ENCODE measurements at places on chromosomes 13 and 19.

DNA sequence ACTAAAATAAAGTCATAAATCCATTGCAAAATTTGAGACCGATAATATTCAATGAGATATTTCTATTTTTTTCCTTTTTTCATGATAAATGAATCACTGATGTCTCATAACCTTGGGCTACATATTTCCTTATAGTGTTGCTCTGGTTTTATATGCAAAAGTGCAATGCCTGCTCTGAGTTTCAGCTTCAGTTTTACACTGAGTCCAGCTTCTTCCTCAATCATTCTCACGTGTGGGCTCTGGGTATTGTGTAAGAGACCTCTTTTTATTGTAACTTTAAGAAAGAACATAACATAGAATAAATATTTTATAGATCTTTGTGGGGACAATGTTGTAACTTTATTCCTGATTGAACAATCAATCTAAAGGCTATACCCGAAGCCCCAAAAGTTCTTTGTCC is 280.2 kb upstream of the EDNRB start:
- DNase-seq = no peak

- DNase-seq = no peak
Measured at GRCh38 chr19:49985871-49986270, 24.9 kb upstream of the SIGLEC11 start.

- DNase-seq = no peak
Measured at GRCh38 chr19:53541971-53542370, 4.0 kb downstream of the ZNF331 start.

- DNase-seq = no peak
Measured at GRCh38 chr13:44171156-44171555, 202.5 kb upstream of the SERP2 start.

DNA sequence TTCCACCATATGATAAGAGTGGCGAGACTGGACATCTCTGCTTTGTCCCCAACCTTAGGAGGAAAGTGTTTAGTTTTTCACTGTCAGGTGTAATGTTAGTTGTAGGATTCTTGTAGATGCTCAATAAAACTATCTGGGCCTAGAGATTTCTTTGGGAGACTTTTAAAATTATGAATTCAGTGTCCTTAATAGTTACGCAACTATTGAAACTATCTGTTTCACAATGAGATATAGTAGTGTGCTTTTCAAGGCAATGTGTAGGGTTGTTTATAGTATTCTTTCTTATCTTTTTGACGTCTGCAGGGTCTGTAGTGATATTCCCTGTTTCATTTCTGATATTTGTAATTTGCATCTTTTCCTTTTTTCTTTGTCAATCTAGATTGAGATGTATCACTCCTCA is 33.2 kb upstream of the F7 start:
- no peak for DNase-seq

GRCh38 chr13:100240109-100240779 is 151.4 kb downstream of the PCCA start:
- no peak for DNase-seq

- no peak for DNase-seq
Measured at GRCh38 chr19:19538785-19539166, 711 bp downstream of the CILP2 start.

DNA sequence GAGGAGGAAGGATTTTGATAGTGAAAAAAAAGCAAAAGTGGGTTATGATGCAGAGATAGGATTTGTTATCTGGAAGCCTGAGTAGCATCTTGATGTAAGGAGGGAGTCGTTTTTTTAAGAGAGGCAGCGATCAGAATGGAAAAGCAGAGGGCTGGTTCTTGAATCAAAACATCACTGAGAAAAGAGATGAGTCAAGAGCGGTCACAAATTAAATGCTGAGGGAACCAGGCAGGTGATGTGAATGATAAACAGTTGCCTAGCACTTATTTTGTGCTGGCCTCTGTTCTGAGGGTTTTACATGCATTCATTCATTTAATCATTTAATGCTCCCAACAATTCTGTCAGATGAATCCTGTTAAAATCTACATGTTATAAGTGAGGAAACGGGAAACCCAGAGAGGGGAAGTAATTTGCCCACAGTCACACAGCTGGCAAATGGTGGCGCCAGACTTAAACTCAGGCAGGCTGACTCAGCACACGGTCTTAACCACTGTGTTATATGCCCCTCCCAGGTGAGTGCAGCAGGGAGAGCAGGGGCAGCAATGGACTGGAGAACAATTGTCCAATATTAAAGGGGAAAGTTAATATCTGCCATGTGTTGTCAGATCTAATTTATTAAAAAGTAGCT is 21.4 kb downstream of the SIGLECL1 start:
- no peak for DNase-seq

GRCh38 chr19:49201042-49201441 is 43.5 kb downstream of the TRPM4 start:
- DNase-seq = no peak

- DNase-seq = no peak
Measured at GRCh38 chr19:55384131-55384919, at the start of gene TMEM238. Gene TMEM238, minus strand, starts transcription at chr19:55384292. Its CDS starts 33 bp downstream, at chr19:55384259.

DNA sequence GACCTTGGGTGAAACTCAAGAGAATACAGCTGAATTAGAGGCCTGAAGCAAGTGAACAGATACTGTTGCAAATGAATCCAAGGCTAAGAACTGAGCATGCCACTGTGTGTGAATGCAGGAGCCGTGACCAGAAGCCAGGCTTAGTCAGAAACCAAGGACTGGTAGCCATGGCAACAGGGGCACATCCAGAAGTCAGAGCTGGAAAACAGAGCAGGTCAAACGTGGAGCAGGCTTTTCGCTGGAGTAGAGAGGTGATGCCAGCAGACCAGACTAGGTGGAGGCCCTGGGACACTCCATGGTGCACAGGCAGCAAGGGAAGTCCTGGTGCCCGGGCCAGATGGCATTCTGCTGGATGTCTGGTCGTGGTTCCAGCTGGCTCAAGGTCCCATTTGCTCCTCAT is 564.1 kb downstream of the PCDH9 start:
- DNase-seq = no peak

DNA sequence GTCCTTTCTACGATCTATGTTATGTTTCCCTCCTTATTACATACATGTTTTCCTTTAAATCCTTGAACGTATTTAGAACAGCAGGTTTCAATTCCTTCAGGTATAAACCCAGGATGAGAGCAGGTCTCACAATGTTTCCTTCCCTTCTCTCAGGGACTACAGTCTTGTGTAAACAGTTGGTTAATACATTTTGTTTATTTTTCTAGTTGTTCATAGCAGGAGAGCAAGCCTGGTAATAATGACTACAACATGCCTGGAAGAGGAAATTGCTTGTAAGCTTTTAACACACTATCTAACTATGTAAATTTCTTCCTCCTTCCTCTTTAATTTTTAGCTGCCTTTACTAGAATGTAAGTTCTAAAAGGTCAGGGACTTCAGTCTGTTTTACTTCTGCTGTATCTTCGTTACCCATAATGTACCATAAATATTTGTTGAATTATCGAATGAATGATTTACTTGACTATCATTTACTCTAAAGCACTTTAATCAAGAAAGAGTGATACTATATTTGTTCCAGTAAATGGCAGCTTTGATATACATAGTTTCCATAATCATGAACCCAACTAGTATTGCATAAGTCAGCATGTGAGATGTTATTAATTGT is 28.9 kb upstream of the TNFRSF19 start:
- no peak for DNase-seq

- no peak for DNase-seq
Measured at GRCh38 chr13:34634448-34634847, 307.6 kb upstream of the NBEA start.

- DNase-seq = no peak
Measured at GRCh38 chr13:70311191-70311590, 202.9 kb upstream of the KLHL1 start.

DNA sequence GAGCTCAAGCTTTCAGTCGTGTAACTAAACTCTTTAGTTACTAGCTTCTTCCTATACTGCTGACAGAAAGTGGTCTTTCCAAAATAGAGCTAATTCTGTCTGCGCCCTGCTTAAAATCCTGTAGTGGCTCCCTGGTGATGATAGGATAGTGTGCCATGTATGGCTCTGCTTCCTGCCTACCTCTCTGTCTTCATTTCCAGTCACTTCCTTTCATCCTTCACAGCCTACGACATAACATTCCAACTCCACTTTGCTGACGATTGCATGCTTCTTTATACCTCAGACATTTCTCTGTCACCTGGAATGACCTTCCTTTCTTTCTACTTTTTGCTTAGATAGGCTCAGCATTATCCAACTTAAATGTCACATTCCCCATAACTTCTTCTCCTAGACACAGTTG is 190.8 kb downstream of the MAB21L1 start:
- DNase-seq = no peak

- DNase-seq = no peak
Measured at GRCh38 chr13:26200811-26201210, 21.3 kb downstream of the RNF6 start.

- no peak for DNase-seq
Measured at GRCh38 chr13:85616275-85616674, 182.9 kb downstream of the SLITRK6 start.

DNA sequence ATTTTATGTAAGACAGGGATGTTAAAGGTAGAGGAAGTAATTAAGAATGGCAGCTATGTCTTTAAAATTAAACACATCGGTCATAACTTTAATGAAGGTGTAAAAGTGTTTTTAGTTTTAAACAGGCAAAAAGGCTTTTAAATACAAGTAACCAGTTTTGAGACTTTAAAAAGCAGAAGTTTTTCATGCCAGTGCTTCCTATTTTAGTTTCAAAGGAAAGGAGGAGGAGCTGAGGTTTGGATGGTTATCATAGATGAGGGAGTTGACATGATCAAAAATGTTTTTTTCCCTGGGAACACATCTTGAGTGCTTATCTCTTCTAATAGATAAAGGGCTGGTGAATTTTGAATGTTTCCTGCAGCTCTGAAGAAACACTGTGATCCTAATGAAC is 42.9 kb downstream of the LRCH1 start:
- DNase-seq = no peak

- no peak for DNase-seq
Measured at GRCh38 chr19:531753-532560, at the start of gene CDC34. Gene CDC34, plus strand, starts transcription at chr19:531760. Its CDS starts 172 bp downstream, at chr19:531932.

GRCh38 chr13:30466841-30467252 is 1.1 kb upstream of the HMGB1 start:
- no peak for DNase-seq

GRCh38 chr19:12606796-12607195 is 3.8 kb downstream of the ZNF490 start:
- DNase-seq = no peak

DNA sequence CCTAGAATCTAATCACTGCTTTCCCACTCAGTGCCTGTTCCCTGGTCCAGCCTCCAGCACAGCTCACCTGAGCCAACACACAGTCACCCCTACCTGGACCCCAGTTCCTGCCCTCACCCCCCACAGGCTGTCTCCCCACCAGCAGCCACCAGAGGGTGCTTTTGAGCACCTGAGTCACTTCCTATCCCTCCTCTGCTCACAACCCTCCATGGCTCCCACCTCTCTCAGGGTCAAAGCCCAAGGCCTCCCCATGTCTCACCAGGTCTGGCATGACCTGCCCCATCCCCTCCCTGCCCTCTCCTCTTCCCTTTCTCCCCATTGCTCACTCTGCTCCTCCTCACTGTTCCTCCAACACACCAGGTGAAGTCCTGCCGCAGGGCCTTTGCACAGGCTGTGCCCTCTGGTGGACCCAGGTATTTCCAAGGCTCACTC is 7.1 kb upstream of the DPP9 start:
- peak; percentile 43 for DNase-seq

DNA sequence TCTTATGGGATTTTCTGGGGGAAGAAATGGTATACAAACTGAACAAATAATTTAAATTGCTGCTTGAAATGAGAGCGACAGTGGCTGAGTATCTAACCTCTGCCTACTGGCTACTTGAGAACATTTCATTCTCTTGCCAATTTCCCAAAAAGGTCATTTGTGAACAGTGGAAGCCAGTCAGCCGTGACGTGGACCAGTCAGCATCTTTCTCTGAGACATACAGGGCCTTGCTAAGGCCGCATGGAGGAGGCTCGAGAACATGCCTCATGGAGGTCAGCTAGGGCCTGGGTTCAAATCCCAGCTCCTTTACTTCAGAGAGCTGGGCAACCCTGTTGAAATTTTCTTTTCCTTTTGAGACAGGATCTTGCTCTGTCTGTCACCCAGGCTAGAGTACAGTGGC is 20.3 kb downstream of the ZC3H4 start:
- no peak for DNase-seq

GRCh38 chr19:48665786-48666185 is 7.0 kb downstream of the NTN5 start:
- no peak for DNase-seq

GRCh38 chr19:42048992-42049391 is 21.0 kb downstream of the GRIK5 start:
- no peak for DNase-seq

GRCh38 chr19:12921047-12921446 is 2.0 kb upstream of the SYCE2 start:
- DNase-seq = no peak

- DNase-seq = no peak
Measured at GRCh38 chr19:1857648-1858326, 5.6 kb downstream of the KLF16 start.

Measured in stimulated activated CD8-positive, alpha-beta memory T cell treated with anti-CD3 and anti-CD28 coated beads, Interleukin-4, amount 100 ng/mL, for 4 hours (primary cell).